ENCODE measurements at places on chromosomes 16 and 17.

DNA sequence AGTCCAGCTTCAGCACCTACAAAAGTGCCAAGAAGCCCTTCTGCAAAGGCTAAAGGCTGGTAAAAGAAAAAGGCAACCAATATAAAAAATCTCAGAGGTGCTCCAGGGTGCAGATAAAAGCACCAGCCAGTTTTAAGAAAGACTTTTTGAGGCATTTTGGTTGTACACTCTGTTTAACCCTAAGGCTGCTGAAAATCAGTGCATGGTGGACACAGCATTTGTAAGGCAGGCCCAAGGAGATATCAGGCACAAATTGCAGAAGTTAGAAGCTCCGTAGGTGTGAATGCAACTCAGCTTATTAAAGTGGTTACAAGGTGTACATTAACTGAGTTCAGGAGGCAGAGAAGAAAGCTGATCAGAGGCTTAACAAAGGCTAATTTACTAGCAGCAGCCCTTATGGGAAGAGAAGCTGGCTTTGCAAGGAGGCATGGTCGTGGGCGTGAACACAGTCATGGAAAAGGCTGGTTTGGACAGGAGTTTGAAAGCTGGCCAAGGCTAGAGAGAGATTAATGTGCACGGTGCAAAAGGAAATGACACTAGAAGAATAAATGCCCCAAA is 21.1 kb downstream of the ACSM1 start:
- DNase-seq, result no peak

DNA sequence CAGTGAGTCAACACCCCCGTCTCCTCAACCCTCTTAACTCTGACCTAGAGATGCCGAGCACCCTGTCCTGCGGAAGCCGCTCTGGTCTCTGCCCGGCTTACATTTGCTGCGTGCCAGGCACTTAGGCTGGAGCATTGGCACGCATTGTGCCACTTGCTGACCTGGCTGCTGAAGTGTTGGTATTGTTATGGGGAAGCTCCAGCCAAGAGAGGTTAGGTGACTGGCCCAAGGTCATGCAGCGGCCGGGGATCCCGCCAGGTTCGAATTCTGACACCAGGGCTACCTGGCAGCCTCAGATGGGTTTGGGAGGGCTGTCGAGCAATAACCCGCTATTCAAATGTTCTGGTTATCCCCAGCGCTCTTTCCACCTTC is 5.0 kb upstream of the HSD17B1 start:
- DNase-seq, result no peak

GRCh38 chr17:27525836-27526603 is 69.8 kb downstream of the KSR1 start:
- no peak for DNase-seq

DNA sequence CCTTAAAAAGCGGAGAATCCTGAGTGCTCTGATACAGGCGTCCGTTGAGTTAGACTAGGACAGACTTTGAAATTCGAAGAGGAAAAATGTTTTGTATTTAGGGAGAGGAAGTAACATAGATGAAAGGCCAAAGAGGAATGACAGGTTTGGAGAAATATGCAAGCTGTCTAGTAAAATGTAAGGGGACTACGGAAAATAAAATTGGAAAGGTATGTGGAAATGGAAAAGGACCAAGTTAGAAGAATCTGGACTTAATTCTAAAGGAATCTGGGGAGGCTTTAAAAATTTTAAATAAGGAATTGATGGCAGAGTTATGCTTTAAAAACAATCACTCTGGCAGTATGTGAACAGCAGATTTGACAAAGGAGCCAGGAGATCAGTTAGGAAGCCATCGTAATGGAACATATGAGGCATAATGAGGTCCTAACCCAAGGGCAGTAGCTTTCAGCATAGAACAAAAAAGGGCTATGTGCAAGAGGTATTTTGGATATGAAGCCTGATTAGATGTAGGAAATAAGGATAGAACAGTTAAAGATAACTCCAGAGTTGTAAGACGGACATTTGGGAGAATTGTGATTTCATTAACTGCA is 38.3 kb downstream of the CYB561 start:
- DNase-seq, result no peak

DNA sequence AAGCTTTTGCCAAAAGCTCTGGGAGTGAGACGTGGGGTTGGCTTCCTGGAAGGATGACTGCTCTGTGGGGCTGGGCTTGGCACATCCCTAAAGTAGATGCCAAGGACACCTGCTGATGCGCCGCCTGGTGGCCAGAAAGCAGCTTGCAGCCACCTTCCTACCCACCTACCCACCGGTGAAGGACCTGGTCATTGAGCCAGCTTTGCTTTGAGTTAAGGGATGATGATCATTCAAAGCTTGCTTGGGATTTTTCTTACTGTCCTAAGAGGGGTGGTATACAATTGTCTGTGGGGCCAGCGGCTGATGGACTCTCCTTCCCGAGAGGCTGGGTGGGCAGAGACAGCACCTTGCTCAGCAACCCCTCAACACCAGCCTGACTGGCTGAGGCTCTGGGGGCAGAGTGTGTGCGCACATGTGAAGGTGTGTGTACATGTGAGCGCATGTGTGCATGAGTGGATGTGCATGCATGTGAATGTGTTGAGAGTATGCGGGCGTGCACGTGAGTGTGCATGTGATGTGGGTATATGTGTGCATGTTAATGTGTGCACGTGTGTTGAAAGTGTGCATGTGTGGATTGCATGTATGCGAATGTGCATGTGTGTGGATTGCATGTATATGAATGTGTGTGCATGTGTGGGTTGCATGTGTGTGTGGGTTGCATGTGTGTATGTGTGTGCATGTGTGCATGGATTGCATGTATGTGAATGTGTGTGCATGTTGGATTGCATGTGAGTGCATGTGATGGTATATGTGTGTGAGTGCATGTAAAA is 18.6 kb downstream of the C1QTNF1 start:
- no peak for DNase-seq

DNA sequence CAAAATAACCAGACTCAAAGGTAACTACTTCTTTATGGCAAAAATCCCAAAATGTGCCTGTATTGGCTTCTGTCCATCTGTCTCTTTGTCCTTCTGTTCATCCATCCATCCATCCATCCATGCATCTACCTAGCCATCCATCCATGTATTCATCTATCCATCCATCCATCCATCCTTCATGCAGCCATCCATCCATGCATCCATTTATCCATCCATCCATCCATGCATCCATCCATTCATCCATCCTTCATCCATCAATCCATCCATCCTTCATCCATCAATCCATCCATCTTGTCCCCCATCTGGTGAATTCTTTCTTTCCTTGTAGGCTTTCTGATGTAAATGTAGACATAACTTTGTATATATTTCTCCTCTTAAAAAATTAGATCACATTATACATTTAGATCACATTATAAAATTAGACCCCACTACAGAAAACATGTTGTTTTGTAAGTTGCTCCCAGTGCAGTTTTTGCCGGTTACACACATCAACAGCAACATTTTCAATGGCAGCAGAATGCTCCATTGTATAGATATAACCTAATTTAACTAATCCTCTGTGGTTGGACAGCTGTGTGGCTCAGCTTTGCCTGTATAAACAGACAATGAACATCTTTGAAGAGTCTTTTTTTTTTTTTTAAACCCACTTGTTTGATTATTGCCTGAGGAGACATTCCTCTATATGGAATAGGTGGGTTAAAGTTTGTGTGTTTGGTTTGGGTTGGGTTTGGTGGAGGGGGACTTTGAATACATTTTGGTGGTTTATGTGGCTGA is 72.0 kb downstream of the MSI2 start:
- no peak for DNase-seq

GRCh38 chr17:37284191-37284590 is 91.6 kb upstream of the C17orf78 start:
- no peak for DNase-seq

GRCh38 chr16:58243528-58244004 is 45.7 kb upstream of the CSNK2A2 start:
- no peak for DNase-seq

DNA sequence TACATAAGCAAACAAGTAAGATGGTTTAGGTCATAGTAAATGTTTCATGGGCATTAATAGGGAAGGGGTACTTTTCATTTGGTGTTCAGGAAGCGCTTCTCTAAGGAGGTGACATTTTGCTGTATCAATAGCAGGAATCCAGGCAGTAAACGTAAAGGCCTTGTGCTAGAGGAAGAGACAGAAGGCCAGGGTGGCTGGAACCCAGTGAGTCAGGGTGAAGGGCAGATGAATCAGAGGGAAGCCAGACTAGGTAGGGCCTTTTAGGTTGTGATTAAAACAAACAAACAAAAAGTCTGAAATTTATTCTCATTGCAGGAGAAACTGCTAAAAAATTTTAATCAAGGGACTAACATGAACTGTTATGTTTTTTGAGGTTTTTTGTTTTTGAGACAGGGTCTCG is 6.5 kb downstream of the BMERB1 start:
- no peak for DNase-seq

DNA sequence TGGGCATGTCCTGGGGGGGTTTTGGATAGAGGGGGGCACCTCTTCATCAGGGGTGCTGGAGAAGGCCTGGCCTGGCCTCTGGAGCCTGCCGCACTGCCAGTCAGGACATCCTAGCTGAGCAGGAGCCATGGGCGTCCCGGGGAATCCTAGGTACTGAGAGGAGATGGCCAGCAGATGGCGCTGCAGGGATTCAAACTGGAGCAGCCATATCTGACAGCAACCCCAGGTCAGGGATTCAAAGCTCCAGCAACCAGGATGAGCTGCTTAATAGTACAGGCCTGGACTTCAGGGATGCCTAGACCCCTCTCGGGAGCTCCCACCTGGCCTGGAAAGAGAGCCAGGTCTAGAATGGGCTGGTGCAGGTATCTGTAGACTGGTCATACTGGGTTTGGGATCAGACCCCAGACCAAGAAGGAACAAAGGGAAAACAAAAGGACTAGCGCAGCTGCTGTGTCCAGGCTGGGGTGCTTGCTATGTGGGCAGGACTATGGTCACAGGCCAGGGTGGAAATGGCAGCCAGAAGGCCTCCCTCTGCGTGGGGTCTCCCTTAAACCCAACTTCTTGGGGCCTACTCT is 306.9 kb upstream of the RBFOX1 start:
- DNase-seq, result peak; percentile 61

- no peak for DNase-seq
These were observed 806 bp downstream of the TBX21 start for GRCh38 chr17:47733674-47734410.

GRCh38 chr16:54194334-54194743 is 92.2 kb downstream of the IRX3 start:
- DNase-seq, result no peak

- DNase-seq, result no peak
These were observed 7.7 kb downstream of the PSMD7 start for GRCh38 chr16:74304164-74304834.

DNA sequence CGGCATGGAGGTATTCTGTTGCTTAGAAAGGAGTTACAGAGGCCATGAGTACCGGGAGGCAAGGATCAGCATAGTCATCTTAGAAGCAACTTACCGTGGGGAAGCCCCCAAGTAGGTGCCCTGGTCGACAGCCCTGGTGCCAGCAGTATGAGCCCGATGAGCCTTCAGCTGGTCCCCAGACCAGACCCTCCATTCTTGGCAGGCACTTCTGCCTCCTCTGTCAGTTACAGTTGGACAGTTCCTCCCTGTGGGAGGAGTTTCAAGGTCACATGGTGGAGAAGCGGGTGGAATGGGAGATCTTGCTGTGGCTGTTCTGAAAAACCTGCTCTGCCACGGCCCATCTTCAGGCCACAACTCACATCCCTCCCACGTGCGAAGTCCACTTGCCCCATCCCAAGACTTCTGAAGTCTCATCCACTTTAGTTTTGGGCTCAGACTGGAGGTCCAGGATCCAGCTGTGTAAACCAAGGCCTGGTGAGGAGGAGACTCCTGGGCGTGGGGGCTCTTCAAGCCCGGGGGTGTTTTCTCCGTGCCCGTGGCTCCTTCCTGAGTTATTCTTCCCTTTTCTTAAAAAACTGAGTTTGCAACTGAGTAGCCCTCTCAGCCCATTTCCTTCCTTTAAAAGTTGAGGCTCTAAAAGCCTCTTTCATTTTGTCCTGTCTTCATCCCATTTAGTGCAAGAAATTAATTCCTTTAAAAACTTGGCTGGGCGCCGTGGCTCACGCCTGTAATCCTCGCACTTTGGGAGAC is 133.5 kb downstream of the SEC14L1 start:
- no peak for DNase-seq

DNA sequence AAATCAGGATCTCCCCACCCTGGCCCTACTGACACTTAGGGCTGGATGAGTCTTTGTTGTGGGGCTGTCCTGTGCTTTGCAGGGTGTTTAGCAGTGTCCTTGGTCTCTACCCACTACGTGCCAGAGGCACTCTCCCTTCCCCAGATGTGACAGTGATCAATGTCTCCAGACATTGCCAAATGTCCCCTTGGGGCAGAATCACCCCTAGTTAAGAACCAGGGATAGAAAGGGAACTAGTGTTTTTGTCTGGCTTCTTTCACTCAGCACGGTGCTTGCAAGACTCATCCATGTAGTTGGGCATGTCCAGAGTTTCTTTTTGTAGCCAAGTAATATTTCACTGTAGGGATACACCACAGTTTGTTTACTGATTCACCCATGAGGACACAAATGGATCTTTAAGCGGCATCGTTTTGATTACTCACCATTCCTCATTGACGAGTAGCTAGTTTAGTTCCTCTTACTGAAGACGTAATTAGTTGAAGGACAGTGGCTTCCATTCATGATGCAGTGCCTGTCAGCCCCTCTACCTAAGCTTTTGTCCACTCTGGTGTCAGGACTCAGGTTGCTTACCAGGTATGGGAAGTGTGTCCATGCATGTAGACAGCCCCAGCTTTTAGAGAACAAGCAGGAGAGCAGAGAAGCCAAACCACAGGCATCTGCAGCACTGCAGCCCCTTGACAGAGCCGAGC is 26.0 kb upstream of the ITGB4 start:
- no peak for DNase-seq

DNA sequence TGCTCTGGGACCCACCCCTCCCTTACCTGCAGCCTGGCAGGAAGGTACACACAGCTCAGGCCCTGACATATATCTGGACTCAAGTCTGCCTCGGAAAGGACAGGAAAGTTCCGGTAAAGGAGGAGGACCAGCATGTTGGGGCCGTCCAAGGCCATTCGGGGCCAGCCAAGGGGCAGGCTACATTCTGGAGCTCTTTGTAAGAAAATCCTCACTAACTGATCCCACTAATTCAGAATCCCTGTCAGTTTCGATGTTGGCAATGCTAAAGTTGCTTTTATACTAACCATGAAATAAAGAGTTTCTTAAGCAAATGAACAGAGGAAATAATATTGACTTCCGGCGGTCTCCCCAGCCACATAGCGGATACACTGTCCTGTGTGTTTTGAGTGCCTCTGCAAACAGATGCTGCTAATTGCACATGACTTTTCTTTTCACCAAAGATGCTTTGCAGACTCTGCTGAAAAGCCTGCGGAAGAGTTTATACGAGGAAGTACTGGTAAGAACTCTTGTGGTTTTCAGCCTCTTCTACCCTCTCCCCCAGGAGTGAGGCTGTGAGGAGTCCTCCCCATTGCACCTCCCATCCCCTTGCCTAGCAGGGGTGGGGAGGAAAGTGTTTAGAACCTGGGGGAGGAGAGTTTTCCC is 54.8 kb downstream of the PLXDC1 start:
- peak; percentile 35 for DNase-seq

DNA sequence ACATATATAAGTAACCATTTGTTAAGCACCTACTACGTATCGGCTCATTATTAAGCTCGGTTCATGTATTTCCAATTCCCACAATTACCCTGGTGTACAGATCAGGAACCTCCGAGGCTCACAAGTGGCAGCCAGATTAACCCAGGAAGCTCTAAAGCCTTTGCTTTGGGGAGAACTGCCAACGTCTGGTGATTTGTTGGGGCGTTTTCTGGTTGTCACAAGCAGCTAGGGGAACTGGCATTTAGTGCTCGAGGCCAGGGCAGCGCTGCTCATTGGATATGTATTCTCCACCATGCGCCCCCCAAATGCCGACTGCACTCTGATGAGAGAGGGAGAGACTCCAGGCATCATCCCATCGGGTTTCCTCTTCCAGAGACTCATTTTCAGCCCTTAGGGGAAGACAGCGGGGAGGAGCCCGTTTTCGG is 541 bp downstream of the ZNF18 start:
- peak; percentile 66 for DNase-seq
